ENCODE measurements at places on chromosomes 4 and X. TPM values are rescaled to one million over a fixed set of nuclear protein-coding genes. Genes with fewer than 3 reads are reported as not detected.

The CCDC149 gene
- 13.2 TPM for total RNA-seq

The KCNIP4 gene
- total RNA-seq, result 0.43 TPM

The KIT gene
- total RNA-seq, result 20.9 TPM

The ZCCHC12 gene
- 3.2 TPM for total RNA-seq

The MAGEA2 gene
- 0.22 TPM for total RNA-seq

The COL4A6 gene
- 66.6 TPM for total RNA-seq

DNA sequence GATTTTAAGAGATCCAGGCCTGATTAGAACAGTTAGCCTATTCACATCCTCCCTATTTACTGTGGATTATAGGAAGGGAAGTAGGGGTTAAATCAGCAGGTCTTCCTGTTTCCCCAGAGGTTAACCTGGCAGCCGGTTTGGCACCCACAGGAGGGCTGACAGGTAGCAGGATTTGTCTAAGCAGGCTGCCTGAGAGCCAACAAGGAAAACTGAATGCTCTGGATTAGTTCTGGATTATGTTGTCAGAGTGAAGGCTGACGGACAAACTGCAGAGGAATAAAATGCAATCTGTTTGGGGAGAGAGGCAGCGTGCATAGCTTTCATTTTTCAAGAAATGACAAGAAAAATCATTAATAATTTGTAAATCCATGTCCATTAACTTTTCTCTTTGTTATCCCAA, 397.1 kb upstream of the FAM241A start:
- DNase-seq, result no peak

DNA sequence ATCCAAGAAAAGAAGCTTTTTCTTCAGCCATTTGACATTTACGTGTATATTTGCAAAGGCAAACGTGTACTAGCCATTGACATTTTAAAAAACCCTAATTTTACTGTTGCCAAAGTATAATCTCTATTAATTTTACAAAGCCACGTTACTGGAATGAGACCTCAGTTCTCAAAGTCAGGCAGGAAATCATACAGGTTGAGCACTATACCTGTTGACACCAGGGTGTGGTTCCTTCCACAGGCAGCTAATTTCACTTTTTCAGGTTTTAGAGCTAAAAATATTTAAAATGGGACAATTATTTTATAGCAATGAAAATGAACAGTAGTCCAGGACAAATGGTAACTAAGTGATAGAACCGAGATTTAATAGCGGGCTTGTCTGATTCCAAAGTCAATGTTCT, 6.5 kb downstream of the RPGR start:
- no peak for DNase-seq

DNA sequence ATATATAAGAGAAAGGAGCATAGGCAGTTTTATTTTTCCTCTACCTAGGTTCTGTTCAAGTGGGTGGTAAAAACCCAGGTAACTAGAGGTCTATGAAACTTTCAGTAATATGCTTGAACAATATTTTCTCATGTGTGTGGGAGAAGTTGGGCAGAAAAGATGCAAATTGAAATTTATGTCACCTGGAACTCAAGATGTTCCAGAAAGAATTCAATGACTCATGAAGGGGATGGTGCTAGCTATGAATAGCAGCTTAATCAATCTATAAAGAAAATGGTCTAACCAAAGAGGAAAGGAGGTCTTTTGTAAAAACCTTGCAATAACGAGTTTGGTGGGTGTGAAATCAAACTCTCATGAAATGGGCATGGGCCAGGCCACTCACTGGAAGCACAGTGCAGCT, 263.8 kb downstream of the INPP4B start:
- DNase-seq, result no peak

GRCh38 chr4:2745981-2746806, 9.9 kb downstream of the TNIP2 start:
- DNase-seq, result no peak

GRCh38 chr4:37882665-37883296, 8.1 kb upstream of the TBC1D1 start:
- DNase-seq, result no peak

DNA sequence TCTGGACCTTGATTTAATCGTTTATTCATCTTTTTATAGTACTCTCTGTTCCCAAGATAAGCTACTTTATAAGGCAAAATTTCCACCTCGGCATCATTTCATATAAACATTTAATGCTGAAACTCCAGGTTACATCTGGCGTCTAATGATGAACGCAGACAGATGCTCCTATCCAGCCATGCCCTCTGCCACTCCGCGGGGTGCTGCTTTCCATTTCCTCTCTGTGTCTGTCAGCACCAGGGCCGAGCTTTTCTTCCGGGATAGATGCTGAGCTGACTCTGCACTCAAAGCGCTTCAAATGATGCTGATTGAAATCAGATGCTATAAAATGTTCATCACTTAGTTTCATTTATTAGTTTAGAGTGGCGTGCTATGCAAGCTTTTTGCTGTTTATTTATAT, 80.5 kb upstream of the HELT start:
- DNase-seq, result no peak

- DNase-seq, result no peak
Observed at GRCh38 chr4:114561590-114561989, 37.0 kb upstream of the UGT8 start.

- no peak for DNase-seq
Observed at GRCh38 chr4:26317766-26318165, 3.0 kb upstream of the RBPJ start.

GRCh38 chr4:113444386-113444785, 317.2 kb downstream of the CAMK2D start:
- no peak for DNase-seq

GRCh38 chrX:123303429-123303828, 119.4 kb downstream of the GRIA3 start:
- no peak for DNase-seq

DNA sequence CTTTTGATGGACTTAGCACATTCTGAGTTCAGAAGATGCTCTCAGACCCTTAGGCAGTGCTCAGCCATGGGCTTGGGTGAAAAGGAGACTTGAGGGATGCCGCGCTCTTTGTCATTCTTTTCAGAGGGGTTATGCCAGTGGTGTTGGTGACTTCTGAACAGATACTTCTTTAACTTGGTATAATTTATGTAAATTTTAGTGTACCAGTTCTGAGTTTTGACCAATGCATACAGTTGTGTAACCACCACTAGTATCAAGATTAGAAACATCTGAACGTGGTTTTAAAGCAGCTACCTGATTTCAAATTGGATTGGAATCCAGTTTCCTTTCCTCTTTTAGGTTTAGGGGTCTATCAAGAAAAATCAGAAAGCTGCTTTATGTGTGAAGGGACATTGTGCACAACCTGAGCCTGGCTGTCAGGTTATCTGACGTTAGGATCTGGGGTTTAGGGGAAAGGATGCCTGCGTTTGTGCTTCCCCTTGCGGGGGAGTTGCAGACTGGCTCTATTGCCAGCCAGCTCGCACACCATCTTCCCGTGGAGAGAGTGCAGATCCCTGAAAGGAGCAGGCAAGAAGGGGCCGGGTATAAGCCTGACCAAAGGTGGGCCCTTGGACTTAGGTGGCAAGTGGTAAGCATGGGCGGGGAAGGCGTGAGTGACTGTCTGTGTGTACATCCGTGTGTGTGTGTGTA, 19.0 kb downstream of the SMS start:
- no peak for DNase-seq

GRCh38 chr4:74547042-74547441, 102.1 kb downstream of the AREG start:
- no peak for DNase-seq

GRCh38 chr4:92501456-92501855, 197.7 kb downstream of the GRID2 start:
- DNase-seq, result no peak

DNA sequence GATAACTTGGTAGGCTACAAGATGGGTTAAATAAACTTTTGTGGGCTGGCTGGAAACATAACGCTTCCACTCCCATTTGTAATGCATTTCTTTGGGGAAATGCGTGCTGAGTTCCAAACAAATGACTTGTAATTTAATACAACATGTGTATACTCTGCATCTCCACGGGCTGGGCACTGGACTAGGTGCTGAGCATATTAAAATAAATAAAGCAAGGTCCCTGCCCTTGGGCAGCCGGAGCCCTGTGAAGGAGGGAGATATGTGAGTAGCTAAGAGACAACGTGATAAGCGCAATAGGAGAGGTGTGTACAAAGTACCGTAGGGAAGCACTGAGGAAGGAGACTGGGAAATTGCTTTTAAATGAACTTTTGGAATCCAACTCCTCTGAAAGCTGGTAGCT, 147.2 kb upstream of the RBPJ start:
- no peak for DNase-seq

DNA sequence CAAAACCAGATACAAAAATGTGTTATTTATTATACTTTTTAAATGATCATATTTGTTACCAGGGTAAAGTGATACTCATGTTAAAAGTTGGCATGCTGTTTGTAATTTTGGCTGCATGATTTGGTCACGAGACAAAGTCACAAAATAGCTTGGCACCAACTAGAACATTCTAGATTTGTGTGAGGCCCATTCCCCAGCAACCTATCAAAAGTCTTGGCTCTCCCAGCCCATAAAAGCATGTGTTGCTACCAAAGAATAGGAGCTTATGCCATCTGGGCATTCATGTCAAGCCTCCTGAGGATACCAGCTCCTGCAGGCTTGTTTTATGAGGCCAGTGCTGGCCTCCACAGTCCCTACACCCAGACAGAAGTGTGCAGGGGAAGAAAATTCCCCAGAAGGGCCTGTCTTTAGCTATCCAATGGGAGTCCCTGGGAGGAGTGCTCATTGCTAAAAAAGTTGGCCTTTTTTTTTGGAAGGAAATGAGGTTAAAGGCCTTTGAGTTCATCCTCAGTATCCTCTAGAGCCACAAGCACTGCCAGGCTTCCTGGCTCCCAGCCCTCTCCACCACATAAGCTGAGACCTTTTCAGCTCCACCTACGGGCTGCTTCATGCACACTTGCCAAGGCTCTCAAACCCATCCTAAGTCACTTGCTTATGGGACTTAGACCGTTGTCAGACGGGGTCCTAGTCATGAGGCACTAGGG, 211.9 kb upstream of the EOLA2 start:
- no peak for DNase-seq

DNA sequence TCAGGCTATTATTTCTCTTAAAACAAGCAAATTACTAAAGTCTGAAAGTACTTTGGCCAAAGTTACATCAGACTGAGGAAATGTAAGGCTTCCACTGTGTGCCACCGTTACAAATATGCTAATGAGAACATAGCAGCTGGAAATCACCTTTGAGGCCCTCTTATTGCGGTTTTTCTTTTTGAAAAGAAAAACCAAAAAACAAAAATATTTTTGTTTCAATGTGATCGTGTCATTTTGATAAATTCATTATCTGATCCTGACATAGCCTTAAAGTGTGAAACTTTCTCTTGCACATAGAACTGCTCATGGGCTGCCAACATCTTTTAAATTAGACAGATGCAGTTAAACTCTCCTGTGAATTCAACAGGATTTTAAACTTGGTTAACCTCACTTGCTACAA, 2.8 kb upstream of the TIFA start:
- no peak for DNase-seq

DNA sequence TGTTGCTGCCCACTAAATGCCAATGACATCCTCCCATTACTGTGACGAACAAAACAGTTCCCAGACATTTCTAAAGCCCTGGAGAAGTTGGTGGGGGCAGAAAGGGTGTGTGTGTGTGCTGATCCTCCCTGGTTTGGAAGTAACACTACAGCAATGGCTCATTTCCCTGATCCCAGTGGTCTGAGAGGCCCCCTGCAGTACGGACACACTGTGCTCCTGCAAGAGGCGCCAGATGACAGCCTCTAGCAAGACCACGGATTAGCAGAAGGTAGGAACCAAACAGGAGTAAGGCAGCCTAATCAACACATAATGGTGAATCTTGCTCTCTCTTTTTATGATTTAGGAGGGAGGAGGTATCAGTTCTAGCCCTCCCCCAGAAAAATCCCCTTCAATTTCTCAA, 49.6 kb downstream of the CHRDL1 start:
- no peak for DNase-seq

- DNase-seq, result no peak
Observed at GRCh38 chr4:25635501-25635900, 20.1 kb upstream of the SLC34A2 start.

GRCh38 chr4:71300964-71301363, 37.9 kb upstream of the SLC4A4 start:
- DNase-seq, result no peak

- DNase-seq, result no peak
Observed at GRCh38 chr4:26611885-26612284, 28.0 kb downstream of the TBC1D19 start.

- DNase-seq, result no peak
Observed at GRCh38 chr4:36269101-36269500, 12.3 kb upstream of the DTHD1 start.

GRCh38 chr4:181835348-181835747, 407.9 kb upstream of the TENM3 start:
- DNase-seq, result no peak
